H4 (cell line): ENCODE measurements at places on chromosomes 6 and 20.

GRCh38 chr6:105501246-105501645 is 98.4 kb upstream of the PREP start:
- DNase-seq, result no peak

GRCh38 chr6:160437775-160438174 is 89.6 kb downstream of the SLC22A3 start:
- no peak for DNase-seq

GRCh38 chr6:109794201-109794923 is 103.3 kb downstream of the FIG4 start:
- DNase-seq, result peak; percentile 33

GRCh38 chr6:107423474-107423990 is 35.8 kb downstream of the PDSS2 start:
- no peak for DNase-seq

DNA sequence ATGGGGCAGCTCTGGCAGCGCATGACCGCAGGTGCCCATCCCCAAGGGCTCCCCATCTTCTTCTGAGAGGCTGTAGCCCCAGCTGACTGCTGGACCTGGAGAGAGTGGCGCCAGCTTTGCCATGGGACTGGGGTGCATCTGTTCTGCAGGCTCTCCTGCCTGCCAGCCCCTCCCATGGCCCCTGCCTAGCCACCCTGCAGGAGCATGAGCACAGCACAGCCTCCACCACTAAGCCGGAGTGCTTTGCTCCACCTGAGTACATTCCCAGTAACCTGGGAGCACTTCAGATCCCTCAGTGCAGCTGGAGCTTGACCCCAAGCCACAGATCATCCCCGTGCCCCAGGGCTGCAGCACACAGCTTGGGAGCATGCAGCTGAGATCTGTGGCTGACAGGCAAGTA is 16.0 kb downstream of the DEFB125 start:
- DNase-seq, result no peak

GRCh38 chr6:151056230-151056907 is 183.4 kb upstream of the AKAP12 start:
- DNase-seq, result no peak

DNA sequence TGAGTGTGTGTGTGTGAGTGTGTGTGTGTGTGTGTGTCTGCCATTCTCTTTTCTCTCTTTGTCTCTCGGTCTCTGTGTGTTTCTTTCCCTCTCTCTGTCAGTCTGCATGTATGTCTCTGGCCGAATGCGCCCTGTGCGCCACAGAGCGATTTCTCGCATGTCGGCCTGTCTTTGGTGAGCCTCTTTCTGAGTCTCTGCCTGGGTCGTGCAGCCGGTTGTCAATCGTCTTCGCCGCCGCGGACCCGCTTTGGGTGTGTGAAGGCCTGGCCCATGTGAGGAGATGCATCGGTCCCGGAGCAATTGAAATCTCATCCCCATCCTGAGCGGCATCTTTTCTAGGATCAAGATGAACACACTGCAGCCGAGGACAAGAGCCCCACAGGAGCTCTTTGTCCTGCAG is 1567.2 kb upstream of the DEFB115 start:
- no peak for DNase-seq

- DNase-seq, result no peak
These were observed 64.4 kb downstream of the TMEM242 start for GRCh38 chr6:157258878-157259277.

DNA sequence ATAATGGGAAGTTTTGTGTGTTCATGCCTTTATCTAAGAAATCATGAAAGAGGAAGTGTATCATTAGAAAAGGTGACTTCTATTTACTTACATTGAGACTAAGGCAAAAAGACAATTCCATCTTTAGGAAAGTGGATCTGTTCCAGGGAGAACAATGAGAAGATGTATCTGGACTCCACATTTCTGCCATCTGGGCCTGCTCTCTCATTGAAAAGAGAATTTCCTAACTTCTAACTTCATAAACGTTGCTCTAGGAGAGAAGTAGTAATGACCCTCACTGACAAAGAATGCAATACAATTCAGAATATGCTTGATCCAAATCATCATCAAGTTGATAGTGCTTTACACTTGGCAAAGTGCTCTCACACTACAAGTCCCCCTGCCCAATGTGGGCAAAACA is 294.2 kb downstream of the OGFRL1 start:
- DNase-seq, result no peak

DNA sequence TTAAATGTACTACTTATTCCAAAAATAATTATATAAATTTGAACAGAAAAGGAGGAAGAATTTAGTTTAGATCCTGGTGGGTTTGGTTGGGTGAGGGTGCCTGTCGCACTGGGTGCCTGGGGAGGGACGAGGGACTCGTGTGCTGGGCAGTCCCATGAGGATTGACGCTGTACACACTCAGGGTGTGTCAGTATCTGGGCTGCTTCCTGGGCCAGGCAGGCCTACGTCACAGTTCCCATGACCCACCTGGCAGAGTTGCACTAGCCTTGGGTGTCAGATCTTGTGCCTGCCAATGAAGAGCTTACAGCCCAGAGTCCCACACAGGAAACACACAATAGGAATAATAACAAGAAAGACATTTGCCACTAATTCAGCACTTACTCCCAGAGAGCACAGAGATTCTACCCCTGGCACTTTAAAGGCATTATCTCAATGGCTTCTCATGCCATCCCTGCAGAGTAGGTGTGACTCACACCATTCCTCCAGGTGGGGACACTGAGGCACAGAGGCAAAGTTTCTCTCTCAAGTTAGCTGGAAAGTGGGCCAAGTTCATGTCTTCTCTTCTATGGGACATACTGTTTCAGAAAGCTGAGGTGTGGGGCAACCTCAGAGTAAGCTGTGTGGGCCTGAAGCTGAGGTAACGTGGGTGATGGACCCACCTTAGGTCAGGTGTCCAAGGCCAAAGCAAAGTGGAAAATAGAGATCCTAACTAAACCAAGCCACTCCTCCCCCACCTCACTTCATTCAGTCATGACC is 1.3 kb upstream of the SDCBP2 start:
- DNase-seq, result peak; percentile 2

GRCh38 chr6:150894935-150895552 is 29.5 kb downstream of the MTHFD1L start:
- peak; percentile 74 for DNase-seq

DNA sequence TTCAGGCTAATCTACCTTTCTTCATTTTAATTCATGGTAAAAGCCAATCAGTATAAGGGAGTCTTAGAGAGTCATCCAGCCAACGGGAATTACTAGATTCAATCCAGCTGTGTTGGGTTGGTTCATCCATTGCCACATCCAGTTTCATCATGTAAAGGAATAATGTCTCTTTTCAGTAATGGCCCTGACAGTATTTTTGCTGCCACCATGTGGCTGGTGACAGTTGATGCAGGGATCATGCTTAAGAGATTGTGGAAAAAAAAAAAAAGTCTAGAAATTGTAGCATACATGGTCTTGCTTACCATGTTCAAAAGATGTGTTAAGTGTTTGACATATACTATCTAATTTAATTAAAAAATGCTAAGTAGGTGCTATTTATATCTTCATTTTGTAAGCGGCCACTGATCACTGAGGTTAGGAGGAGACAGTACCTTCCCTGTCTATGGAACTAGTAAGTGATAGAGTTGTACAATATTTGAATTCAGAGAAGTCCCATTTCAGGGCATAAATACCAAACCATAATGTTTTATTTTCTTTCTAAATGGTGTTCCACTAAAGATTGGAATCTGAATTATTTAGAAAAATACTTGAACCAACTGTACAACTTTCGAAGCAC is 135.9 kb downstream of the KHDRBS2 start:
- peak; percentile 63 for DNase-seq

GRCh38 chr20:12786276-12786675 is 222.5 kb upstream of the SPTLC3 start:
- DNase-seq, result no peak

GRCh38 chr6:124604719-124605118 is 357.5 kb upstream of the RNF217 start:
- DNase-seq, result no peak

DNA sequence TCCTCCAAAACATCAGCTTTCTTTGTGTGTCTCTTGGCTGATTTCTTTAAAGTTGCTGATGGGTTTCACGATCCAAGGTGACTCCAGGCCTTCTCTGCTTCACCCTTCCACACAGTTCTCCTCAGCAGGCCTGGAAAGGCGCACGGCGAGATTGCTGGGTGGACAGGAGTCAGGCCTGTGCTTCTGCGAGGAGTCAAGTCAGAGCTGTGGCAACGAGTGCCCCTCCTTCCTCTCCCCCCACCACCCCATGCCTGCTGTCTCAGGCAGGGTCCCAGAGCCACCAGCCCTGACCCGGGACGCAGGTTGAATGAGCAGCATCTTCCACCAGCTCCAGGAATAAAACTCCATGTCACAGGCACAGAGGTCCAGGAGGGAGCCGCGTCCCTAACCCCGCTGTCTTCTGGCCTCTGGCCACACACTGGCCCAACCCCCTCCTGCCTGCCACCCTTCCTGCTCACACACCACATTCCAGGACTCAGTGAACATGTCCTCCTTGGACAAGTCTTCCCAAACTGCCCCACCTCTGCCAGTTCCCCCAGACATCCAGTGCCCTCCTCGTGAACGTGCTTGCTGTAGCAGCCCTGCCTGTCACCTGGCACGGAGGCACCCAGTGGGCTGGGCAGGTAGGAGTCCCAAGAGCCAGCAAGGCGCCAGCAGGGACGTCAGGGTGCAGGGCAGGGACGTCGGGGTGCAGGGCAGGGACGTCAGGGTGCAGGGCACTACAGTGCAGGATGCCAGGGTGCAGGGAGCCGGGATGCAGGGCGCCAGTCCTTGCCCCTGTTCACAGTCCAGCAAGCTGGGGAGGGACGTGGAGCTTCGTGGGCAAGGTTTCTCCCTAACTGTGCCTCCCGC is 7.2 kb upstream of the NTSR1 start:
- DNase-seq, result no peak

DNA sequence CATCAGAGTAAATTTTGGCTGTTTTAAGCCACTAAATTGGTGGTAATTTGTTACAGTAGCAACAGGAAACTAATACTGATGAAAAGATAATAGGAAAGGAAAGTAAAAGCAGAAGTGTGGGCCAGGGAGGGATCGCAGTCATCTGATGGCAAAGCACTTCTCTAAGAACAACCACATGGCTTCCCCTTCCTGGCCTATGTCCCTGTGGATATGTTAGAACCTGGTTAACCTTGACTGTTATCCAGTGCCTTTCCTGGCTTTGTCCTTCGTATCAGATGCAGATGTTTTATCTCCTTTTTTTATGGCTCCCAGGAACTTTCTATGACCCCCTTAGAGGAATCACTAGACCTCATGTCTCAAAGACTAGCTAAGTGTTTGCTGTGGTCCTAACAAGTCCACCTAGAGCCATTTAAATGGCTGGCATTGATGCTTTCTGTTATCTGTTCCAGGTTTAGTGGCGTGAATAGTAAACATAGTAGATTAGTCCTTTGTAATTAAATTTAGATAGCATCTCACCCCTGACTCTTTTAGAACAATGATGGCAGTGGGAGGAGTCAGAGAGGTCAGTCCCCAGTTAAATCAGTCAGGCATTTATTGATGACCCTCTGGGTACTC is 79.2 kb upstream of the PHACTR2 start:
- no peak for DNase-seq

GRCh38 chr6:124487623-124488431 is 474.4 kb upstream of the RNF217 start:
- DNase-seq, result peak; percentile 51

GRCh38 chr6:150491131-150491810 is 108.4 kb upstream of the PLEKHG1 start:
- peak; percentile 47 for DNase-seq

DNA sequence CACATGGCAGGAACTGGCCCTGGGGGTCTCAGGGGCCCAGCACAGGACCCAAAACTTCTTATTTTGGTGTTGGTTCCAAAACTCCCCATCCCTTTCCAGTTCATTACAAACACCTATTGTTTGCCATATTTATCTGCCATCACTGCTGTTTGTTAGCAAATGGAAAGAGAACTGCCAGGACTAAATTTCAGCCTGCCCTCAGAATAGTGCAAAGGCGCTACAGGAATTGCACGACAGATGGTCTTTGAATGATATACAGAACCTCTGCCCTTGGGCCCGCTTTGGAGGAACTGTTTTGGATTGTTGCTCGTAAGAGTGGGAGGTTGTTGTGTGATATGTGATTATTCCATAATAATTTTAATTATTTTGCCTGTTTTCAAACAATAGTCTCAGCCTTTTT is 199.0 kb upstream of the FBXL4 start:
- DNase-seq, result no peak

GRCh38 chr6:37068356-37069270 is 63.2 kb downstream of the FGD2 start:
- DNase-seq, result no peak

DNA sequence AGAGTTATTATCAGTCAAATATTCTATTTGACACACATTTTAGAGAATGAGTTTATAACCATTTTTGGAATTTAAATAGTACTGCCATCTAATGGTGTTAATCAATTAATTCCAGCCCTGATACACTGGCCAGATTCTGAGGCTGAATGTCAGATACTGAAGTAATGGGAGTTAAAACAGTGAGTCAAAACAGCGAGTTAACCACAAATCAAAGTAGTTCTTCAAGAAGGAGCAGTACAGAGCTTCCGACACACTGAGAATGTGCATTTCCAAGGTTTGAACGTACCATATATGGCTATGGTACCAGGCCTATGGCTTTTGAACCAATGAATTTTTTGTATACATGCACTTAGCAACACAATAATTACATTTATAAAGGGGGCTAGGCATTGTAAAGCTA is 11.3 kb upstream of the CEP43 start:
- DNase-seq, result no peak

DNA sequence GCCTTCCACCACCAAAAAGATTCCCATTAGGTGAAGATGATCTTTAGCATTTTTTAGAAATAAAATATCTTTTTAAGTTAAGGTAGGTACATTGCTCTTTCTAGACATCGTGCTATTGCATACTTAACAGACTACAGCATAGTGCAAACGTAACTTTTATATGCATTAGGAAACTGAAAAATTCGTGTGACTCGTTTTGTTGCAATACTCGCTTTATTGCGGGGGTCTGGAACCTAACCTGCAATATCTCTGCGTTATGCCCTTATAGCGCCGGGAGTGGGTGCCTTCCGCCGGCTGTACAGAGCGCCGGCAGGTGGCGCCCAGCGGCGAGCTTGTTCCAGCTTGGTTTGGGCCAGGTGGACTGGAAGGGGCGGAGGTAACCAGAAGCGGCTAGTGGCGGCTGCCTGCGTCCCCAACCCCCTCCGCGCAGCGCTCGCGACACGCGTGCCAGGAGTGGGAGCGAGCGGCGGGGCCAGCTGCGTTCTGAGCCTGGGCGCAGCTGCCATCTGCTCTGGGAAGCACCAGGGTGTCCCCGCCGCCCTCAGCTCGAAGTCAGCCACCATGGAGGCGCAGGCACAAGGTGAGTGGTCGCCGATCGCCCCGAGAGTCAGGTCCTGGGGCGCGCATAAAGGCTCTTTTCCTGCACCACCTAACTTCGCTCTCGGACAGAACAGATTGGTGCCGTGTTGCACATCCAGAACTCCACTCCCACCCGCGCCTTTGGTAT is at the start of gene TPD52L1:
Gene TPD52L1 (plus strand): TSS at position 383 of the 727 bp plus-strand sequence. CDS start 179 bp downstream, at position 562.
- peak; percentile 44 for DNase-seq

GRCh38 chr6:47859175-47859574 is 77.3 kb downstream of the OPN5 start:
- no peak for DNase-seq
